ENCODE measurements at places on chromosomes 2 and 18.

DNA sequence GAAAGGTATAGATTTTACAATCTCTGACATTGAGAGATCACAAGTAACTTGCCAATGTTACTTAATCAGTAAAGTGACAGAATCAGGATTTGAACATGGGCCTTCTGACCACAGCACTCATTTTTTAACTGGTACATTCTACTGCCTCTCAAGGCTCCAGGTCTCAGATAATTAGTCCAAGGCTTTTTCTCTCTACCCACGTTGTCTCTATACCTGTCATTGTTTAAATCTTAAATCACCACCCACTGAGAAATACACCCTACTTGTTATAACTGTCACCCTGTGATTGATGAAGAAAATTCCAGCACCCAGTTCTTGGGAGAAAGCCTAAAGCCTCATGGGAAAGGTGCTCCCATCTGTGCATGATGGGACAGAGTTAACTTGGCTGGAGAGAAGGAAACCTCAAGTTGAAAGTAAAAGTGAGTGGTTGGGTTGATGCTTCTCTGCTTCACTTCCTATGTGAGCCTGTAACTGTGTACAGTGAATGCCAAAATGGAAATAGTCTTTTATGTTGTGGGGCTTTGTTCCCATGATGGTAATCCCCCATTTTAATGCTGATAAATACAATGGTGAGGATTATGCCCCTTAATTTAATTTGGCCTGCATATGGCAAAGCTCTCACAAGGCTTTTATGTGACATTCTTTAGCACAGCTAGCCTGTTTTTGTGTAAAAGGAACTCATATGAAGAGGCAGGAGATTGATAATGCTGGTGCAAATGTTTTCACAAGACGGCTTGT, 190.1 kb upstream of the SP5 start:
- no peak for DNase-seq

DNA sequence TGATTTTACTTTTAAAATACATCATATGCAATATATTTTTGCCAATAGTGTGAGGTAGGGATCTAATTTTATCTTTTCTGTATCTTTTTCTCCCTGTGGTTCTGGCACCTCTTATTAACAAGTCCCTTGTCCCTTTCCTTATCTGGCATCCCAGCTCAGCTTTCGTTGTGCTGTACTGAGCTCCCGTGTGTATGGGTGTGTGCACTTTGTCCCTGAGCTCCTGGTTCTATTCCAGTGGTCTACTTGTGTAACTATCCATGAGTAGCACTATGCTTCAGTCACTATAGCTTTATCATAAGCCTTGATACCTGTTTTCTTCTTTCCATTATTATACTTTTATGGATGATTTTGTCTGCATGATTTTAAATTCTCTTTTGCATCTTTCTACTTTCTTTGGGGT, 401.4 kb upstream of the POU3F3 start:
- DNase-seq: no peak

- DNase-seq: no peak
Observed at GRCh38 chr2:143608063-143608423, 478.8 kb downstream of the ARHGAP15 start.

GRCh38 chr2:71190656-71191569, 36.0 kb downstream of the PAIP2B start:
- no peak for DNase-seq

- no peak for DNase-seq
Observed at GRCh38 chr2:85255813-85256594, 71.8 kb downstream of the TGOLN2 start.

- no peak for DNase-seq
Observed at GRCh38 chr2:239295377-239296019, 105.3 kb downstream of the HDAC4 start.

DNA sequence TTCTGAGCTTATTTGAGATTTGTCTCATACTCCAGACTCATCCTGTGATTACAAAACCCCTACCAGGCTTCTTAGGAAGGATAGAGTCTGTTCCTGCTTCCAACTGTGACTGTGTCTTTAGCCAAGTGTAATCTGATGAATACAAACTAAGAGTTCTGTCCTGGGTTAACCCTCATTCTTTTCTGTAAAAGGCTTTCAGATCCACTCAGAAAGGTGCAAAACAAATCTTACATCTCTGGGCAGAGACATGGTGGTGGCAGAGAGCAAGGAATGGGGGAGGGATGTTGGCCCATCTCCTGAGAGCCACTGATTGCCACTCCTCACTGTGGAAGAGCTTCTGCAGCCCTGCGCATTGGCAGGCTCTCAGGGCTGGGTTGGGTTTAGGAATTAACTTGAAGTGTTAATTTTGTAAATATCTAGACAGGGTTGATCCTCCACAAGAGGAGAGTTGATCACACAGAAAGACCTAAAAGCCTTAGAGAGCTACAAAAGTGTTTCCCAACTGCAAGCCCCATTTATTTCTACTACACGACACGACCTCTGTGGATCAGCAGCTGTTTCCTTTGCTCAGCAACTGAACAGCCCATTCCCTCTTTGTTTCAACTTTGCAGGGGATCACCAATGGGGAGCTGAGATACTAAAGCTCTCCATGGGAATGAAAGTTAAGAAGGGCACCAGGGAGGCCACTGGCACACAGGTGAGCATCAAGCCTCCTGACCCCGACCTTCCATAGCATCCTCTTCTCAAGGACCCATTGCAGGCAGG, 23.7 kb upstream of the SPTBN1 start:
- DNase-seq: no peak

- no peak for DNase-seq
Observed at GRCh38 chr2:164620873-164621763, at the start of gene GRB14. GRB14 (minus strand) TSS chr2:164621482; CDS start chr2:164621309, 173 bp downstream.

DNA sequence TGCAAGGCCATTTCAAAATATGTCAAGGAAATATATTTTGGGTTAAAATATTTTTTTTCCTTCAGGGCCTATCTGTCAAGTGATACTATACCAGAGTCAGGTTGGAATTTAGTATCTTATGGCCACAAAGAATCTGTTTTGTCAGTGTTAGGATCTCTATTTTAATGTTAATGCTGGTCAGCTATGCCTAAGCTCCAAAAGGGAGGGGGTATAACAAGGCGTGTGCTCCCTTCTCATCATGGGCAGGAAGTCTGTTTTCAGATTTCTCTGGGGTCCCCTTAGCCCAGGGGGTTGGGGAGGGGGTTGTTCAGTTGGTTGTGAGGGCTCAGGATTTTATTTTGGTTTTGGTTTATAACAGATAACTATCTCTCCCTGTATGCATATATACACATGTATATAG, 126.4 kb downstream of the TMEM163 start:
- DNase-seq: no peak

DNA sequence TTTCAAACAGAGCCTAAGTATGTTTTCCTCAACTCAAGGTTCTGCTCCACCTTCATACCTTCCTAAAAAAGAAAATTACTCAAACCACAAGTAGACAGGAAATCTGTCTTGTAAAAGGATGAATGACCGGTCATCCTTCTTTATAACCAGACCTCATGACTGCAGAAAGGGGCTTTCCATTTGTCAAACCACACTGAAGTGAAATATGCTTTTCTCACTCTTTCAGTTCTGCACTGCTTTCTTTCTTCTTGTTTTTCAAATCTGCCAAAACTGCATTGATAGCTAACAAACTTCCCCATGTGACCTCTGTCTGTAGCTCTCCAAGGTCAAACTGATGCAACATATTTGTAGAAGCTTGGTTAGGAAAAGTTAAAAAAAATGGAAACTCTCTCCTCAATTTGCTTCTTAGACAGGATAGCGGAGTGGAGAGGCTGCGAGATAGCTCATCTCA, 308.9 kb upstream of the CCDC68 start:
- DNase-seq: no peak

DNA sequence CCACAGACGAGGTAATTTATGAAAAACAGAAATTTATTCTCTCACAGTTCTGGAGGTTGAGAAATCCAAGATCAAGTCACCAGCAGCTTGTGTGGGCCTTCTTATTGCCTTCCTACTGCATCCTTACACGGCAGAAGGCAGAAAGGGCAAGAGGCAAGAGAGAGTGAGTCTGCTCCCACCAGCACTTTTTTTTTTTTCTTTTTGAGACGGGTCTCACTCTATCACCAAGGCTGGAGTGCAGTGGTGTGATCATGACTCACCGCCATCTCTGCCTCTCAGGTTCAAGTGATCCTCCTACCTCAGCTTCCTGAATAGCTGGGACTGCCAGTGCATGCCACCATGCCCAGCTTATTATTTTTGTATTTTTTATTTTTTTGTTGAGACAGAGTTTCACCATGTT, 78.5 kb upstream of the HK2 start:
- no peak for DNase-seq

DNA sequence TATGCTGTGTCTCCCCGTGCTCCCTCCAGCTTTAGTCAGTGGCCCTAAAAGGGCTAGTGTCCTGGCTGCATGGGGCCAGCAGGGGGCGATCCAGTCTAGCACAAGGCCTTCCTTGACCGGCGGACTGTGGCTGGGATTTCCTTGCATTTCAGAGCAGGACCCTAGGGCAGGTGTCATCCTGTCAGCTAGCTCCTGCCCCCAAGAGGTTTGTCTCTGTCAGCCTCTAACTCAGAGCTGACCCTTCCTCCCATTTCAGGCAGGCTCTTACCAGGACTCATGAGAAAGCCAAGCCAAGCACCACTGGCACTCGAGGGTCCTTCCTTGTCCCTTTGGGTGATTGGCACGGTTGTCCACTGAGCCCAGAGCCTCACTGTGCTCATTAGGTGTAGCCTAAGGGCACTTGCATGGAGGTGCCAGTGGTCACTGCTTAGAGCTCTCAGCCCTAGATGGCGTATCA, 140.3 kb downstream of the RPIA start:
- peak; percentile 28 for DNase-seq

DNA sequence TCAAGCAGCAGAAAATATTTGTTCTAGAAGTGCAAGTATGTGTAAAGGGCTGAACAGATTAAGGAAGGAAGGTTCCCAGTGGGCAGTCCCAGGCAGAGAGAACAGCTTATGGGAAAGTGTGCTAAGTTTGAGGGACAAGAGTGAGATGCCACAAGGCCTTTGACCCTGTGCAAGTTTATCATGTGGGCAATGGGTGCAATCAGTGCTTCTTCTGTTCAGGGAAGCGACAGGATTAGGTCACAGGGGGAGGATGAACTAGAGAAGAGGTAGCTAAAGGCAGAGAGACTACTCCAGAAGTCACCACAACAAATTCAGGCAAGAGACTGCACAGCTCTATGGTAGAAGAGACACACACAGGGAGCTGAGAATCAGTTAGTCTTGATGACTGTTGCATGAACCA, 44.3 kb downstream of the LPIN2 start:
- DNase-seq: no peak

DNA sequence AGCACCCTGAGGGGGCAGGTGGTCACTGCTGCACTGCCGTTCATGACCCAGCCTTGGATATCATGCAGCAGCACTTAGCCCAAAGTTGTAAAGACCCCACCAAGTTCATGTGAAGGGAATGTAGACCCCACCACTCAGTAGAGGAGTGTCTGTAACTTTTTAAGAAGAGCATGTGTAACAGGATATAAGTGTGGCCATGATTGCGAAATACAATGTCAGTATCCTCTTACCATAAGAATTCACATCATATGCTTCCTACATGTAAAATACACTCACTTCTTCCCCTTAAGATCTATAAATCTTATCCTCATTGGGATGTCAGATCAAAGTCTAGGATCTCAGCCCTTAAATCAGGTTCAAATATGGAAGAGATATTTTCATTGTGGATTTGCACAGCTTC, 276.9 kb downstream of the PTPRM start:
- DNase-seq: no peak

- no peak for DNase-seq
Observed at GRCh38 chr2:407630-408029, 119.7 kb upstream of the ALKAL2 start.

- DNase-seq: no peak
Observed at GRCh38 chr2:12931186-12931844, 214.6 kb downstream of the TRIB2 start.

DNA sequence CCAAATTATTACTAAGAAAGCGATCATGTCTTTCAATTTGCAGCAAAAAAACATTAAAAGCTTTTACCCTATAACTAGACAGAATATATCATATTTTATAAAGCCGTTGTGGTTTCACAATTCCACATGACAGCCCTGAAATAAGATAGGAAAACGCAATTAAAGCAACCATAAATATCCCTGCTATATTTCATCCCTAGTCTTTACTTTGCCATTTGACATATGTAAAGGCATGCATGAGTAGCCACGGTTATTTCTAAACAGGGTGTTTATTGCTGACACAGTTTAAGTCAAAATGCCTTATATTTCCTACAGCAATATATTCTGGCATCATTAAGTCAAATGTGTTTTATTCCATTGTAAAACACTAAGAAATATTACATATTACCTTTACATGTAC, 239.9 kb downstream of the DSEL start:
- DNase-seq: no peak

DNA sequence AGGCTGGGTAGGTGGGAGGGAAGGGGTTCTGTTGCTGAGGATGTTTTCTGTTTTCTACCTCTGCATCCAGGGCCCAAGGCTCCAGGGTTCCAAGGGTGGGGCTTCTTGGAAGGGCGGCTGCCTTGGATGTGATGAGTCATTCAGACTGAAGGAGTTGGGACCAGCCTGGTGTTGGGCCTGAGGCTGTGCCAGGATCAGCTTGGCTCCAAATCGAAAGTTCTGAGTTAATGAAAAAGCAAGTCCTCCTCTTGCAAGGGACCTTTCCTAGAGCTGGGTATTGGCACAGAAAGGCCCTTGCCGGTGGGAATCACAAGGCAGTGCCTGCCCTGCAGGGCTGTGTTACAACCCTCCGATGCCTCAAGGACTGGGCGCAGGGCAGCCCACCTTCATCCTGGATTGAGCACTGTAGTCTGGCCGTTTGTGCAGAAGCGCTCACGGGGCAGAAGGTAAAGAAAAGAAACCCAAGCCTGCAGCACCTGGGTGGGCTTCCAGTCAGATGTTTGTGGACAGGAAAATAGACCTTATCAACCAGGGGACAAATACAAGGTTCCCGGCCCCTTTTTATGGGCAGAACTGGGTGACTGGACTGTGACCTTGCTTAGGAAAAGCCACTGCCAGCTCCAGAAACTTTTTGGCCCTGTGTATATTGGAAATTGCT, 52.5 kb upstream of the MCFD2 start:
- no peak for DNase-seq

DNA sequence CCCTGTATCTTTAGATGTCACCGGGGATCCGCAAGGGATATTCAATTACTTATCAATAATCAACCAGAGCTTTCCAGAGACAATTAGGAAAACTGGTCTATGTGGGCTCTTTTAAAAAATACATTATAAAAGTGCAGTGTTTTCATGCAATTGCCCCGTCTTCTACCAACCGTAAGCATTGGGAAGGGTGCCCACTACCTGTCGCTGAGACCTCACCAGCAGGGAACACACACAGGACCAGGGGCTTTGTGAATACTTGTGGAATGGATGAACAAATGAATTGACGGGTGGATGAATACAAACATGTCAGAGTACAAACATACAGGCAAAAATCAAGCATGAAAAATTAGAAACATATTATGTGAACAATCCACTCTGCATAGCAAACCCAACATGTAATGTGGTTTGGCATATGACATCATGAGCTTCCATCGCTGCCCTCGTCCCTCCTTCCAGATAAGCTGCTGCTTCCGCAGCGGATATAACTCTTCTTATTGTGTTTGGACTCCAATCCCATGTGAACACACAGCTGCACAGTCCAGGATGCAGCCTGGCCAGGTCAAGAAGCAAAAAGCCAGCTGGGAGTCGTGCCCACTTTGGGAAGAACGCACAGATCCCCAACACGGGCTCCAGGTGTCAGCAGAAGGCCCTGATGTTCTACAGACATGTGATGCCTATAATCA, 5.3 kb downstream of the FHL2 start:
- DNase-seq: no peak

GRCh38 chr2:143452817-143453451, 323.7 kb downstream of the ARHGAP15 start:
- DNase-seq: peak; percentile 24

- DNase-seq: no peak
Observed at GRCh38 chr2:119647440-119648169, 31.4 kb upstream of the TMEM177 start.

GRCh38 chr2:54669677-54670484, 53.6 kb upstream of the EML6 start:
- DNase-seq: no peak

All from stimulated activated CD4-positive, alpha-beta T cell treated with anti-CD3 and anti-CD28 coated beads, Interleukin-4, amount 100 ng/mL, for 24 hours (primary cell).